Right renal pelvis (tissue), 4 donors: ENCODE measurements at places on chromosomes 13 and 19. TPM values are rescaled to one million over a fixed set of nuclear protein-coding genes. Genes with fewer than 3 reads are reported as not detected.

Gene PRSS57
- 0.17 TPM for polyA plus RNA-seq

Gene ZNF576
- 11.4 TPM for polyA plus RNA-seq

Gene JOSD2
- polyA plus RNA-seq, result 16.9 TPM

Gene KANK3
- polyA plus RNA-seq, result 7.8 TPM

Gene IGFL1
- not detected for polyA plus RNA-seq

Gene ANGPTL8
- polyA plus RNA-seq, result 0.29 TPM

Gene SIRT6
- 17.3 TPM for polyA plus RNA-seq

Gene PHLDB3
- 8.8 TPM for polyA plus RNA-seq

Gene MZF1
- polyA plus RNA-seq, result 34.6 TPM

Gene NKG7
- 1.7 TPM for polyA plus RNA-seq

Gene IRS2
- polyA plus RNA-seq, result 11.8 TPM

Gene IZUMO2
- polyA plus RNA-seq, result 0.42 TPM

DNA sequence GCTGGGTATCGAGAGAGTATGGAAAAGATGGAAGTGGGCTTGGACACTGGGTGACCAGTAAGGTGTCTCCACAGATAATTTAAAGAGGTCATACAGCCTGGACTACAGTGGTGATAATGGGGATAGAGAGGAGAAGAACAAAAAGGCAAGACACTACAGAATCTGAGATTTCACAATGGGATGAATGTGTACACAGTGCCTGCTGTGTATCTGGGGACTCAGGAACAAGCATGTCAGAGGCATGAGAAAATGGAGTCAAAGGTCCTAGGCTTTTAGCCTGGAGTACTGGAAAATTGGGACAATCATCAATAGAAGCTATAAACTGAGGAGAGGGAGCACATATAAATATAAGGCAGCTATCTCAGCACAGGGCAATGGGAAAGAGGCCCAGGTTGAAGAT lies 69.4 kb downstream of the TSC22D1 start:
- no peak for DNase-seq

- DNase-seq, result no peak
Measured at GRCh38 chr13:52179925-52180324, 20.5 kb upstream of the NEK3 start.

DNA sequence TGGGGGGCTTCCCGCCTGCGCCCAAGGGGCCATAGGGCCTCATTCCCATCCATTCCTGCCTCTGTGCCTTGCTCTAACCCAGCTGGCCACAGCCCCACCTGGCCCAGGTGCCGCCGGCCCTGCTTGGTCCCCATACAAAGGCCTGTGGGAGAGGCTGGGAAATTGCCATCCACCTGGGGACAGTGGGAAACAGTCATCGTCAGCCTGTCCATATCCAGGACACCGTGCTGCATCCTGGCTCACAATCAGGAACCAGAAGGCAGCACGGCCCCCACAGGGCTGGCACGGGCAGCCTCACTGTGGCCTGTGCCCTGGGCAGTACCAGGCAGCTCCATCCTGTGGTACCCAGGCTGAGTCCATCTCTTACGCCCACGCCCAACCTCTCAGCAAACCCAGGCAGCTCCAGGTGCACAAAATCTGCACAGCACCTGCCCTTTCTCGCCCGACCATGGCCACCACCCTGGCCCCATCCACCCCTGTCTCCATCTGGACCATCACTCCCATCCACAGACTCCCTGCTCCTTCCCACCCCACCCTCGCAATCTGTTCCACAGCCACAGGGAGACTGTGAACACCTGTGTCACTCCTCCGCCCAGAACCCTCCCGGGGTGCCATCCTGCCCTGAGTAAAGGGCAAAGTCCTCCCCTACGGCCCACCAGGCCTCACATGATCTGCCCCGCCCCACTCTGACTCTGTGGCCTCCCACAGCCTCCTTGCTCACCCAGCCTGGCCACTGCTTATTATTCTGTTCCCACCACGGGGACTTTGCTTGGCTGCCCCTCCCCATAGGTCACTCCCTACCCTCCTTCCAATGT lies 21.1 kb upstream of the FBXO27 start:
- DNase-seq, result no peak

DNA sequence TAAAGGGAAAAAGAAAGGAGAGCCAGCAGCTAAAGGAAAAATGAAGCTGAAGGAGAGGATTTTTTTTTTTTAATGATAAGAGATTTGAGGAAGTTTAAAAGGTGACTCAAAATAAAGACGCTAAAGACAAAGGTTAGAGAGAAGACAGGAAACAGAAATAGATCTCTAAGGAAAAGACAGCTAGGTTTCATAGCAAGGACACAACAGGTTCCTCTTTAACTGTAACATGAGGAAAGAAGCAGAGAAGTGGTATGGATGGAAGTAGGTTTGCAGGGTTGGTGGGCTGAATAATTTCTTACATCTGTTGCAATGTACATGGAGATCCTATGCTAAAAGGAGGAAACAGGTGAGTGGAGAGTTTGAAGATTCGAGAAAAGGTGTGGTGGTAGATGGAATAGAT lies 107.5 kb downstream of the MYCBP2 start:
- no peak for DNase-seq

- DNase-seq, result no peak
Measured at GRCh38 chr13:111359237-111359915, 38.9 kb downstream of the TEX29 start.

GRCh38 chr19:14478113-14478545 lies 3.0 kb upstream of the PTGER1 start:
- DNase-seq, result no peak

DNA sequence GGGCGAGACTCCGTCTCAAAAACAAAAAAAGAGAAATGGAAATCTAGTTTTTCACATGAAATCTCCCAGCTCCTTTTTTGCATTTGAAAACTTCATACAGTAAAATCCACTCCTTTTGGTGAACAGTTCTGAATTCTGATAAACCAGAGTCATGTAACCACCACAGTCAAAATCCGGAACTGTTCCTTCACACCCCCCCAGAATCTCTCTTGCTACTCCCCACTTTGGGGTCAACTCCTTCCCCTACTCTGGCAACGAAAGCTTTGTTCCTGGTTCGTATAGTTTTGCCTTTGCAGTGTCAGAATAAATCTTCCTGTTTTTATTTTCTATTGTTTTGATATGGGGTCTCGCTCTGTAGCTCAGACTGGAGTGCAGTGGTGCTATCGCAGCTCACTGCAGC lies 23.7 kb downstream of the RCN3 start:
- DNase-seq, result no peak

DNA sequence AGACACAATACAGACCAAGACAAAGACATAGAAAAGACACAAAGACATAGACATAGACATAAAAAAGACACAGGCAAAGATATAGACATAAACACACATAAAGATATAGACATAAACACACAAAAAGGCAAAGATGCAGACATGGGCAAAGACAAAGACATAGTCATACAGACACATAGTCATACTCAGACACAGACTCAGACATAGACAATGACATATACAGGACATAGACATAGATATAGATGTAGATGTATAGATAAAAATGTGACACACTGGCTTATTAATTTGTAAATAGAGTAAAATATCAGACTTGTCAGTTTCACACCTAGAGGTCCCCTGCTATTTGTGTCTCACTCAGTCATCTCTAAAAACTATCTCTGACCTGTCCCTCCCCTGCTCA lies 42.8 kb downstream of the OR10H4 start:
- no peak for DNase-seq

DNA sequence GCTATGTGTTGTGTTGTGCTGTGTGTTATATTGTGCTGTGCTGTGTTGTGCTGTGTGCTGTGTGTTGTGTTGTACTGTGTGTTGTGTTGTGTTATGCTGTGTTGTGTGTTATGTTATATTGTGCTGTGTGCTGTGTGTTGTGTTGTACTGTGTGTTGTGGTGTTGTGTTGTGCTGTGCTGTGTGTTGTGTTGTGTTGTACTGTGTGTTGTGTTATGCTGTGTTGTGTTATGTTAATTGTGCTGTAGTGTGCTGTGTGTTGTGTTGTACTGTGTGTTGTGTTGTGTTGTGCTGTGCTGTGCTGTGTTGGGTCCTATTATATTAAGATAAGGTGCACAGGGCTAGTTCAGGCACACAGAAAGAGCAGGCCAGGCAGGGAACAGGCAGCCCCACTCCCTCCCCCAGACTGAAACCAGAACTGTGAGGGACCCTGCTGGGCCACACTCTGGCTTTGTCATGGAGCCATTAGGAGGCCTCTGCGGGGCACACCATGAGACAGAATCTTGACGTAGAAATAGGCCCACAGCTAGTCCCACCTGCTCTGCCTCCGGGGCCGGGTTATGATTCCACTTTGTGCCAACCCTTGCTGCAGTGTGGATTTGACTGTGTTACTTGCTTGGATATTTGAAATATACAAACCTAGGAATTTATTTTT lies 12.1 kb downstream of the SOX1 start:
- no peak for DNase-seq

GRCh38 chr13:34303346-34303745 lies 485.4 kb downstream of the RFC3 start:
- DNase-seq, result no peak

- no peak for DNase-seq
Measured at GRCh38 chr19:35710784-35711723, 6.7 kb downstream of the ZBTB32 start.

DNA sequence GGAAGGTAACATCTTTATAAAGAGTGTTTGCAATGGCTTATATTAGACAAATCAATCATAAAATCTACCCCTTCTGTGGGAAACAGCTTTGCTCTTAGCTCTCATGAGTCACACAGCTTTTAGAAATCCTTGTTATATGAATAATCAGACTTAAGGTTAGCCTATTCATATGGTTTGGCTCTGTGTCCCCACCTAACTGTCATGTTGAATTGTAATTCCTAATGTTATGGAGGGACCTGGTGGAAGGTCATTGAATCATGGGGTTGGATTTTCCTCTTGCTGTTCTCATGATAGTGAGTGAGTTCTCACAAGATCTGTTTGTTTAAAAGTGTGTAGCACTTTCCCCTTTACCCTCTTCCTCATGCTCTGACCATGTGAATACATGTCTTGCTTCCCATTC lies 704.2 kb upstream of the KLHL1 start:
- DNase-seq, result no peak

DNA sequence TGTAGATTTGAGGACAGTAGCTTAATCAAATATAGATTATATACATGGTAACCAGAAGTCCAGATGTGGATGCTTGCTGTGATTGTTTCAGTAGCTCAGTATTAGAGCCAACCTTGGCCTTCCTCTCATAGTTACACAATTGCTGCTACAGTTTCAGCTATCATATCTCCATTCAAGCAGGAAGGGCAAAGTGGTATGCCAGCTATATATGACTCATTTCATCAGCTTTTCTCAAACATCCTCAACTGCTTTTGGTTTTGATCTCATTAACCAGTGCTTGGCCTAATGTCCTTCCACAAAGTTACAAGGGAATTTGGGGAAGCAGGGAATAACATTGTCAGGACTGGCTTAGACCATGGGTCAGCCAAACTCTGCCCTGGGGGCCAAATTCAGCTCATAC lies 73.0 kb upstream of the MAB21L1 start:
- DNase-seq, result no peak

DNA sequence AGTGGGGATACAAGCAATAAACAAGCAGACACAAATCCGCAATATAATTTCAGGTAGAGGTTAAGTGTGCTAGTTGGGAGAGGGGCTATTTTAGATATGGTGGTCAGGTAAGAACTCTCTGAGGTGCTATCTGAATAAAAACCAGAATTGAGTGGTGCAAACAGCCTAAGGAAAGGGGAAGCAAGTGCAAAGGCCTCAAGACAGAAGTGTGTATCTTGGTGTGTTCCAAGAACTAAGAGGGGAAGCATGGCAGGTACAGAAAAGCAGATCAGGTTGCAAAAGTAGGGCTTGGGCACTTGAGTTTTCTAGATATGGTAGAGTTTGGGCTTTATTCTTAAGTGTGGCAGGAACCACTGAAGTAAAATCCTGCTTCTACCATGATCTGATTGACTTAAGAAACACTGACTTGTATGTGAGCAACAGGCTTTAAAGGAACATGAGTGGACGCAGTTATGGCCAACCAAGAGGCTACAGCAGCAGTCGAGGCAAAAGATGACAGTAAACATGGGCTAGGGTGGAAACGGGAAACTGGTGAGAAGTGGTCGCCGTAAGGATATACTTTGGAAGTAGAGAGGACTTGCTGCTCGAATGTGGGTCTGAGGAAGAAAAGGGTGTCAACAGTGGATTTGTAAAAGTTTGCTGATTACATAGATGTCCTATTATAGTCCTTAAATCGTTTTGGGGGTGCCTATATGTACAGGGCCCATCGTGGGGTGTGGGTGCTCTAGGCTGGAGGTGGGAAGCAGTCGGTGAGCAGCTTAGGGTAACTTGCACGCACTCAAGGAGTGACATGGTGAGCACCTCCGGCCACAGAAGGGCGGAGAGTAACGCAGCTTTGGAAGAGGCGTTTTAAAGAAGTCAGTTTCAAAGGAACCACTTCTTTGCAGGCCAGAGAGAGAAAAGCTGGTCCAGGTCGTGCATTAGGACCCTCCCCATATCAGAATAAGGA lies 677 bp downstream of the TGDS start:
- no peak for DNase-seq

DNA sequence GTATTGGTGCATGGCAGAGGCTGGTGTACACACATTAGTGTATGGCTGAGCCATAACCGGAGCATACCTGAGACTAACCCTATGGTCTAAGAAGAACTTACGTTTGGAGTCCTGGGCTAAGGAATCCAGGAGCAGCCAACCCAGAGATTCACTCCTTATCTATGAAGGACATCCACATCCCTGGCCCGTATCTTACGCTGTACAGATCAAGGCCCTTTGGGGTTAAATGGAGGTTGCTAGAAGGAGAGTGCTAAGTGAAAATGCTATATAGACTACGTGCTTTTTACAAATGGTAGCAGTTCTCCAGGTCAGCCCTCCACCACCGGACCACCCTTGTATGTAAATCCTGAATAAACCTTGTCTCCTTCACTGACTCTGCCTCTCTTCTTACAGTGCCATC lies 1.9 kb upstream of the SUGT1 start:
- DNase-seq, result no peak

- no peak for DNase-seq
Measured at GRCh38 chr19:41861846-41862245, 1.8 kb downstream of the RPS19 start.

DNA sequence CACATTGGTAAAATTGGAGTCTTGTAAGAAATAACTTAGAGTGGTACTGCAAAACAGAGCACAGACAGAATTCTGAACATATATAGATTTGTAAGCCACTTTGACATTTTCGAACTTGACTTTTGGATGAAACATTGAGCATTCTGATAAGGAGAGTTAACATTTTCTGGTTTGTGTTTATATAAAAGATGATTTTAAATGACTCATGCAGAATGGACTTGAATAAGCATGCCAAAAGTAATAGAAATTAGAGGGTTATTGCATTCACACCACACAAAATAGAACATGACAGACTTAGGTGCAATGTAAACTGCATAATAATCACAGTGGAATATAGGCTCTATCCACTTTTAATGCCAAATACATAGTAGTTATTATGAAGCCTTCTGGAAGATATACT lies 507.0 kb downstream of the DACH1 start:
- DNase-seq, result no peak

DNA sequence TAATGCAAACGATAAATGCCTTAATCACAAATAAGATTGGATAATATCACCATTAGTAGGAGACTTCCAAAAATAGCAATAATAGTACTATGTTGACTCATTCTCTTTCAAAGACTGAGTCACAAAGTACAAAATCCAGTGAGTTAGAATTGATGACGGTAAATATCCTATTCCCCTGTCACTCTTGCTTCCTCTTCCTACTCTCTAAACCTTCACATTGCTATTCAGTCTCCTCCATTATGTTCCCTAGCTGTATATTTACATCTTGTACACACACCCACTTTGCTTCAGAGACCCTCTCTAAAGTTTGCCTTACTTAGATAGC lies 26.3 kb upstream of the INTS6 start:
- DNase-seq, result no peak

- DNase-seq, result no peak
Measured at GRCh38 chr13:107192289-107192688, 624.4 kb upstream of the ARGLU1 start.

- DNase-seq, result no peak
Measured at GRCh38 chr19:38559428-38560401, 58.0 kb downstream of the MAP4K1 start.
